ENCODE measurements at places on chromosomes 2 and 18. TPM values are rescaled to one million over a fixed set of nuclear protein-coding genes. Genes with fewer than 3 reads are reported as not detected.

PXDN gene
- 215 TPM for polyA plus RNA-seq

CLEC4F gene
- 0.10 TPM for polyA plus RNA-seq

- no peak overlapping the region for H3K4me3 ChIP-seq
- H3K4me1 ChIP-seq: no peaks in the 10 kb centered on the region
- H3K36me3 ChIP-seq: no peaks in the 10 kb centered on the region
- no peak overlapping the region for H3K27ac ChIP-seq
- H3K27me3 ChIP-seq: no peaks in the 10 kb centered on the region
Observed at GRCh38 chr18:76670564-76671288, 151.6 kb upstream of the ZNF236 start.

- H3K4me1 ChIP-seq: peaks cover 43% of the 10 kb centered on the region
- no peaks in the 10 kb centered on the region for H3K27me3 ChIP-seq
- no peak overlapping the region for H3K27ac ChIP-seq
Observed at GRCh38 chr2:43331422-43331821, 105.0 kb upstream of the ZFP36L2 start.

DNA sequence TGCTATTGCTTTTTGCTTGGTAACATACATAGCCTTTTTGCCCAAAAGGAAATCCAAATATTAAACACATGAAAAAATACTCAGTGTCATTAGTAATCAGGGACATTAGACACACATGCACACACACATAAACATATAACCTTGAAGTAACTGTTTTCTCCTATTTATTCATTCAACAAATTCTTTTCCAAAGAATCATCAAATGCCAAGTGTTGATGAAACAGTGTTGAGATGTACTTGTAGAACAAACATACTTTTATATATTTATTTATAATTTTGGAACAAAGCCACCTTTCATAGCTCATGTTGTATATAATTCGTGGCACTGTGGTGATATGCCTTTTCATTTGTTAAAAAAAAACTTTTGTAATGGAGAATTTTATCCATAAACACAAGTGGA, 81.0 kb downstream of the APLF start:
- no peaks in the 10 kb centered on the region for H3K27me3 ChIP-seq
- no peaks in the 10 kb centered on the region for H3K36me3 ChIP-seq
- no peak overlapping the region for H3K4me3 ChIP-seq
- H3K27ac ChIP-seq: no peak overlapping the region

DNA sequence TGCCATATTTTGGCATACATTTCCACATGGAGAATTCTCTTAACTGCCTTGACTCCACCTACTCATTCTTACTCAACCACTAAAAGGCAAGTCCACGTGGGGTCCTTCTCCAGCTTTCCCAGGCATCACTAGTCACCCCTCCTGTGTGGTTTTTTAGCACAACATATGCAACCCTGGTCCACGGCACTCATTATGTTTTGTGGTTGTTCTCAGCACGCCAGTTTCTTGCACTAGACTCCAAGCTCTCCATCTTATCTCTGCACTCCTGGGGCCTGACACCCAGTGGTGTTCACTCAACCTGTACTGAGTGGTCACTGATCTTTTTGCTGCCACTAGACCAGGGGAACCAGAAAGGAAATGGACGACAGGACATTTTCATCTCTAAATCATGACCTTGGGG, 18.0 kb downstream of the MARCHF4 start:
- no peak overlapping the region for H3K27ac ChIP-seq
- no peaks in the 10 kb centered on the region for H3K27me3 ChIP-seq
- no peak for DNase-seq
- no peaks in the 10 kb centered on the region for H3K4me1 ChIP-seq

DNA sequence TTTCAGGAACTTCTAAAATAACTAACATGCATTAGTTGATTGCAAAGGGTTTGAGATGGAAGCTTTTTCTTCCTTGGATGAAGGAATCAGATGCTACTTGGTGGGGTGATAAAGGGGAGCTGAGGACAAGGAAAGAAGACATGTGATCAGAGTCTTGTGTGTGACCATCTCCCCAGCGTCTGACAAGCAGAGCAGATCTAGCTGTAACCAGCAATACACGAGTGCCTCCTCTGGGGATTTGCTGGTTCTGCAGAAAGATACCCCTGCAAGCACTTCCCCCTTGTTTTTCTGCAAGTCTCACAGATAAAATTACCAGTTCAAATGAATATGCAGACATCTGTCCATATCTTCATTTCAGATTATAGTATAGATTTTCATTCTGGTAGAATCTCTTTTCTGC, 2.7 kb downstream of the CDH7 start:
- H3K27ac ChIP-seq: no peak overlapping the region
- H3K36me3 ChIP-seq: no peaks in the 10 kb centered on the region
- H3K27me3 ChIP-seq: peaks cover 22% of the 10 kb centered on the region
- peak; percentile 39 for DNase-seq
- H3K4me1 ChIP-seq: peaks cover 6% of the 10 kb centered on the region
- no peak overlapping the region for H3K4me3 ChIP-seq
